Effector memory CD8-positive, alpha-beta T cell (primary cell): ENCODE measurements at places on chromosomes 12 and 14.

DNA sequence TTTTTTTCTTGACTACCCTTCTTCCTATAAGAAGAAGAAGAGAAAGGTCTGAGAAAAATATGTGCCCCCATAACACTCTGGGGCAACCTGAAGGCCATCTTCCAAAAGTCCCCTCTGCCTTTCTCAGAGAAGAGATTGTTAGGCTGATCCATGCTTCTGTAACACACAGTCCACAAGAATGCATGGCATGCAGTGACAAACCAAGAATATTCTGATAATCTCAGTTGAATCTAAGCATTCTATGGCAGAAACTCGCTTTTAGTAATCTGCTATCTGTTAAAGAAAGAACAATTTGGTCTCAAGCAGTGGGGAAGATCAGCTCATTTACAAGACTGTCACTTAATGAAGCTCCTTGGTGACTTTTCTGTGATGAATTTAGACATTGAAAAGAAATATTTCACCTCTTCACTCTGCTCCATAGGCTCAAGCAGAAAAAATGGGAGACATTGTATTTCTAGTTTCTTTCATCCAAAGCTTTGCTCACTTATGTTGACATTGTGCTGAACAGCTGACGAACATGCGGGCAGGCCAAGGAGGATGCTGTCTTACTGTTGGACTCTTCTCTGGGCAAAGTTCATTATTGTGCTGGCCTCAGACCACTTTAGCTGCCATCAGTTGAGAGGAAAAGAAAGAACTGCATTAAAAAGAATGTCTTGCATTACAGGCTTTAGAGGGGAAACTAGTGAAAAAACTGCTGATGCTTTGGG lies 957.1 kb downstream of the DIO2 start:
- no peak for DNase-seq

DNA sequence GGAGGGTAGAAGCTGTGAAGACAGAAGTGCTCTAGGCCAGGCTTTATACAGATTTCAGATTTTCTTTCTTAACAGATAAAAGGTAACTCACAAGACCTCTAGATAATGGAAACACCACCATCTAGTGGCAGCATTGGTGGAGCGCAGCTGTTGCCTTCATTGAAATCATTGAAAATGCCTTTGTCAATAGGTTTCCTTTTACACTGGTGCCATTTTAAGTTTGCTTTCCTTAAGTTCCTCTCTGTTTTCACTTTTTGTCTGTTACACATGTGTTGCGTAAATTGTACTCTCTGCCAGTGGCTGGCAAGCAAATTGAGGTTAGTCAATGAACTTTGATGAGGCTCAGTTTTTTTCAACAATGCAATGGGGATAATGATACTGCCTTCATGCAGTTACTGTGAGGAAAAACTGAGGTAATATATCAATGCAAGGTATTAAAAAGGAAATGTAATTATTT lies 31.1 kb downstream of the ALDH1L2 start:
- peak; percentile 76 for DNase-seq

GRCh38 chr14:23438101-23438971 lies 2.9 kb upstream of the MYH7 start:
- DNase-seq, result no peak

GRCh38 chr12:10082117-10082874 lies 16.5 kb downstream of the CLEC1A start:
- DNase-seq, result no peak

DNA sequence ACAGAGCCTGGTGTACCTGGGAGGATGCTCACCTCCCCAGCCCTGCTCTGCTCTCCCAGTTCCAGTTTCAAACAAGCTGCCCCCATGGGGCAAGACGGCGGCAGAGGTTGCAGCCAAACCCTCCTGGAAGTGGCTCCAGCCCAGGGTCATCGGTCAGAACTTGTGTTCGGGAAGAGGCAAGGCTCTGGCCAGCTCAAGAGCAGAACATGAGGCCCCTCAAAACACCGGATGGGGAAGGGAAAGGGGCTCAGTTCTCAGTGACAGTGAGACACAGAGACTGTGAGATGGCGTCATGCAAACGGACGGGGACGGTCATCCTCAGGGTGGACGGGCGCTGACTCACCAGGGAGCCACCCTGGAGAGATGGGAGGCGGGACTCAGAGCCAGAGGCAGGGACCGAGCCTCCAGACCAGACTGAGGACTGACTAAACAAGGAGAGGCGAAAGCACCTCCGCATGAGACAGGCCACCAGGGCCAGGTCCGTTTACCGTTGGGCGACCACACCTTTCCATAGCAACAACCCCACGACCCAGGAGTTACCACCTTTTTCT lies 63.9 kb upstream of the GALNT9 start:
- no peak for DNase-seq

- DNase-seq, result no peak
Observed at GRCh38 chr14:99972748-99973466, 92.3 kb upstream of the EVL start.

- peak; percentile 34 for DNase-seq
Observed at GRCh38 chr12:110245369-110245772, 35.7 kb upstream of the ATP2A2 start.

- DNase-seq, result no peak
Observed at GRCh38 chr12:88052686-88053085, 23.5 kb upstream of the C12orf50 start.

DNA sequence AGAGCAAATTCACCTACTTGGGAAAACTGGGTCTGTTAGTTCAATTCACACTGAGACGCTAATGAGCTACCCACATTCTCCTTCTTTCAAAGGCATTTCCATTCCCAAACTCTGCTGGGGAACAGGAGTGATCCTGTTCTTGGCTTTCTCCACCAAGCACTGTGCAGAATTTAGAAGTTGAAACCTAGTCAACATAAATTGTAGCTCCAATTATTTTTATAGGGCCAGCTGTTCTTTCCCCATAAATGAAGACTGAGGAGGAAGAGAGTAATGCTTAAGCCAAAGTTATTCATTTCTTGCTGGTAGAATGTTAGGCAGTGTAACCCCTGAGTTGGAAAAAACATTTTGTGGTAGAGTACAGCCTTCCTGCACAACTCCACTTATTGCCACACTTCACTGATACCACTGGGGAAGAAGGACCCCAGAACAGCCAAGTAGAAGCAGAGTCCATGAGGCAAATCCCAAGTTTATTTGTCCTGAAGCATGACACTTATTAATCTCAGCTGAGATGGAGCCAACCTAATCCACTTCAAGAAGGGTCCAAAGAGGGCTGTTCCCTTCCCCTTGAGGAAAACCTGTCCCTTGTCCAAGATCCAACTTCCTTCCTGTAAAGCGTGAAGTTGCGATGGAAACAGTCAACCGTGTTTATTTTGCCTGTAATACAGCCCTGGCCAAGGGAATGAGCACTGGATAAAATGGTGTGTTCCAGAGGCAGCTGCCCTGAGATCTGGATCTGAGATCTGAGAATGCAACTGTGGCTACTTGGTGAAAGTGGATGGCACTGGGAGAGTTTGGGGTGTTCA lies 151.8 kb downstream of the TBX5 start:
- no peak for DNase-seq

GRCh38 chr12:71746974-71747611 lies 7.6 kb upstream of the RAB21 start:
- DNase-seq, result peak; percentile 52

GRCh38 chr12:93091886-93092648 lies 163.0 kb upstream of the EEA1 start:
- DNase-seq, result no peak

DNA sequence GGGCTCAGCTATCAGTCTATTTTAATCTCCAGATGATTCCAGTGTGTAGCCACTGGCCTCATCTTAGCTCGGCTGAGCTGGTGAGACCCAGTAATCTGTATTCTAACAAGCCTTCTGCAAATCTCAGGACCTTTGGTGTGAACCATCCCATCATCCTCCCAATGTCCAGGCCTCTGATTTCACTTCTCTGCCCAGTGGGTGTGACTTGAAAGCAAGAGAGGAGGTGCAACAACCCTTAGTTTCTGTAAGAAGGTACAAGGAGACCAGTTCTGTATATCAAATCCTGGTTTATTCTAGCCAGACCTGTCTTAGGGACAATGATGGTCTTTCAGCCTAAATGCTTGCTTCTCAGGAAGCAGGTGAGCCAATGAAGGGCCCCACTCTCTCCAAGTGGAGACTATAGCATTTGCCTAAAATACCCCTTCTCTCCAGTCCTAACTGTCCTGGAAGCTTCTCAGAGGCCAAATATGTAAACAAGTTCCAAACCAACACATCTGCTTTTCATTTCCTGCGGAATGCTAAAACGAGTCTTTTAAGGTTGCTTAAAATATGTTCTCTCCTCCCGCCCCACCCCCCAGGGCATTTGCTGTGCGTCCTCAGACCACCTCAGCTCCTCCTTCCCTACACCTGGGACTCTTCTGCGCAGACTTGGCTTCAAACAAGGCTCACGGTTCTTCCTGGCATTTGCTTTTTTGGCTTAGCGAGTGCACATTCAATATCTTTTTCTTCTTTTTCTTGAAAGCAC lies 78.4 kb upstream of the FUT8 start:
- DNase-seq, result no peak

- no peak for DNase-seq
Observed at GRCh38 chr12:131321988-131322387, 368.3 kb downstream of the ADGRD1 start.

GRCh38 chr12:62629413-62629812 lies 162.8 kb downstream of the MON2 start:
- DNase-seq, result no peak

DNA sequence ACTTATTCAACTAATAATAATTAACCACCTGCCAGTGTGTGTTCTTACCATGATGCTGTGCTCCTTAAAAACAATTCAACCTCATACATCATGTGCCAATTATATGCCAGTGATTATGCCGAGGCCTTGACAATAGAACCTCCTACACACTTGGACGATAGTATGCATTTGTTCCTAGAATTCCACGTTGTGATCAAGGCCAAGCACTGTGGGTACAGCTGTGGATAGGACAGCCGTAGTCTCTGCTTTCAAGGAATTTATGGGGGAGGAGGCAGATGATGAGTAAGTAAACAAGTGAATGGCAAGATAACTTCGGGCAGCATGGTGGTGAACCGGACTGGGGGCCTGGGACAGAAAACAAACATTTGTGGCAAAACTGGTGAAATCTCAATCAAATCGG lies 18.0 kb upstream of the MYO1H start:
- no peak for DNase-seq

DNA sequence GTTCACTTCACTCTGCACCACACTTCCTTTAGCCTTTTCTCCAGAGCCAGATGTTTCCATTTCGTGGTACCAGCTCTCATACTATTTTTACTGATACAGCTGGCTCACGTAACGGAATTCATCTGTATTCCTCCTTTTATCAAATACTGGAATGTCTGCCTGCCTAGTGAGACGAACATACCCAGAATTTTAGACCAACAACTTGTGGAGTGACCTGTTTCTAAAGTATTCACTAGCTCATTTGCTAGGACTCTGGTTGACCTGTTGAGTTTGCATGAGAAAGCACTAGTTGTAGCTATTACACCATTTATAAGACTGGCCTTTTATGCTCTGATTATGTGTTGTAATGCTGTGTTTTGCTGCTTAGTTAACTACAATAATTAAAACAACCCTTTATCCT lies 22.6 kb downstream of the KCNA5 start:
- DNase-seq, result no peak

DNA sequence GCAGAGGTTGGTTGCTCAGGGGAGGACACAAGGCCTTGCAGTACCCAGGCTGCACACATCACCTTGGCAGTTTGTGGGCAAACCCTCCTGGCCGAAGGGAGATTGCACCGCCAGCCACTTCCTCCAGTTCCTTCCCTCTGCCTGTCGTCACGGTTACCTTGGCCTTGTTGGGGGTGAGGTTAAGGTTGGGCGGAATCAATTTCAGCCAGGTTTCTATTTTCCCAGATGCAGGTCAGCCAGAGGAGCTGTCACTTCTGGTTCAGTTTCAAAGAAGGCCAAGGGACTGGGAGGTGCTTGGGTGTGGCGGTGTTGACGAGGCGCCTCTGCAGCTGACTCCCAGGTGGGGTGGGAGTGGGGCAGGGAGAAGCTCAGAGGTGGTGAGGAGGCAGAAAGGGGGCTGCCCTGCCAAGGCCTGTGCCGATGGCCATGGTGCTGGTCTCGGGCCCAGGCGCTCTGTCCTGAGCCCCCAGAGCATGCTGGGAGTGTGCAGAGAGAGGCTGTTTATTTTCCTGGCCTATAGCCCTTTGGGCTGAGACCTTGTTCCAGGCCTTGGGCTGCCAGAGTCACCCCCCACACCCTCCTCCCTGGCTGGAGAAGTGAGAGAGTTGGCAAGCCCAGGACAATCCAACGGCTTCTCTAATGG lies 31.4 kb downstream of the JDP2 start:
- no peak for DNase-seq

- no peak for DNase-seq
Observed at GRCh38 chr12:117363953-117364486, 2.6 kb upstream of the NOS1 start.

DNA sequence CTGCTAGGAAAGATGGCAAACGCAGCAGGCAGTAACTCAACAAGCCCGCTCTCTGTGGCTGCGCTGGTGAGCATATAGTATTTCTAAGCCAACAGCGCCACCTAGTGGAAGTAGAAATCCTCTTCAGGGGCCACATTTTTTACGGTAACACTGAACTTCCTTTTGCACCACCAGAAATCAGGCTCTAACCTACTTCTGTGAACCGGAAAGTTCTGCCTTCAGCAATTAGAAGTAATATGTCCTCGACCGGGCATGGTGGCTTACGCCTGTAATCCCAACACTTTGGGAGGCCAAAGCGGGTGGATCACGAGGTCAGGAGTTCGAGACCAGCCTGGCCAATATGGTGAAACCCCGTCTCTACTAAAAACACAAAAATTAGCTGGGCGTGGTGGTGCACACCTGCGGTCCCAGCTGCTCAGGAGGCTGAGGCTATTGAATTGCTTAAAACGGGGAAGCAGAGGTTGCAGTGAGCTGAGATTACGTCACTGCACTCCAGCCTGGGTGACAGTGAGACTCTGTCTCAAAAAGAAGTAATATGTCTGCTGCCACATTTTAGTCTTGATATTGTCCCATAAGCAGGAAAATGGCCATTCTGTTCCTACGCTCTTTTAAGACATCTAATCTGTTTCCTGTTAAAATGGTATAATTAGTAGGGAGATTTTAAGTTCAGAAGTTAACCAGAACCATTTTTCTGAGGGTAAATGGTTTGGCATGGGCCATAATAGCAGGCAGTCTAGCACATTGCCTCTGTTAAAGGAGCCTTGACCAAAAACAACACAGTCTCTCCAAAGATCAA lies 26.8 kb downstream of the APOBEC1 start:
- peak; percentile 78 for DNase-seq

GRCh38 chr14:93263416-93263815 lies 56.4 kb downstream of the UBR7 start:
- no peak for DNase-seq

- peak; percentile 30 for DNase-seq
Observed at GRCh38 chr14:102088012-102088792, 1.4 kb upstream of the HSP90AA1 start.

DNA sequence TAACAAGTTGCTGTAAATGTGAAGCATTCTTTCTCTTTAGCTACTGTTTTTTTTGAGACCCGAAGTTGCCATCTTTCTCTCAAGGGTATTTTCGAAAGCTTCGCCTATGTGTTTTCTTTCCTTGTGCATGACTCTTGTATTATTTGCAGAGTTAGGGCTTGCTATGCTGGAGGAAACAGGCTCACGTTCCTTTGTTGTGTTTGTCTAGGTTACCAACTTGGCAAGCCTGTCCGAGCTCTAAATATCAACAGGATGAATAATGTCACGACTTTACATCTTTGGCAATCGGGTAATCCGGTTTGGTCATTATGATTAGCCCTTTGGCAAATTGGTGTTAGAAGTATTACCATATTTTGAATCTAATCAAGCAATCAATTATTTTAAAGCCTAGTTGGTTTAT lies 15.9 kb upstream of the ATP6V0A2 start:
- no peak for DNase-seq

GRCh38 chr12:44717612-44718011 lies 158.5 kb downstream of the NELL2 start:
- DNase-seq, result no peak
